Chondrocyte (in vitro differentiated cells): ENCODE measurements at places on chromosomes 11 and 22.

DNA sequence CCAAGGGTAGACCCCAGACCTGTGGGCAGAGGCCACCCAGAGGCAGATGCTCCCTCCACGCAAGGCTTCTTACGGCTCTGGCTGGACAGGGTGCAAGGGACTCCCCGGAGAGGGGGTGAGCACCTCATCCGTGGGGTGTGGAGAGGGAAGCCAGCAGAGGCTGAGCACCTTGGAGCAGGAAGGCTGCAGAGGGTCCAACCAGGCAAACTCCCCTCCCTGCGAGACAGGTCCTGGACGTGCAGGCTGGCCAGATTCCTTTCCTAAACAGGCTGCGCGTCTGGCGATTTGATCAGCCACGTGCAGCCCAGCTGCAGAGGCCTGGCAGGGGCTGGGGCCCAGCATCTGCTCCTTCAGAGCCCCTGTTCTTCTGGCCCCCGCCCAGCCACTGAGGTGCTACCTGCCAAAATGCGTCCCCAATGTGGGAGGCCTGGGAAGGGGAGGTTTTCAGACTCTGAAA, 49.3 kb downstream of the WNT11 start:
- DNase-seq: peak; percentile 77

DNA sequence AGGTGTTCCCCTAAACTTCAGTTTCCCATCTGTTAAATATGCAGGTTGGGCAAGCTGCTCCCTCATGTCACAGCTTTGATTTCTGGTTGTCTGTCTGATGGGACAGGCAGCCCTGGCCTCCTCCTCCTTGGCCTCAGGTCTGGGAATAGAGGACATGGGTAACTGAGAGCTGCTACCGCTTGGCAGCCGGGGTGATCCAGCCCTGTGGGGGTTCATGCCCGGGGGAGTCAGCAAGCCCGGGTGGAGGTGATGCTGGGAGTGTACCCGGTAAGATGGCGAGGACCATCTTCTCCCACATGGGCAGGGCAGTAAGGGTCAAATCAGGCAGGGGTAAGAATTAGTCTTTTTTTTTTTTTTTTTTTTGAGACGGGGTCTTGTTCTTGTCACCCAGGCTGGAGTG, 845.0 kb downstream of the TBC1D22A start:
- peak; percentile 68 for DNase-seq

GRCh38 chr11:46296528-46297448, 19.3 kb downstream of the CREB3L1 start:
- DNase-seq: no peak

GRCh38 chr11:68854273-68854958, 12.7 kb upstream of the CPT1A start:
- DNase-seq: no peak

DNA sequence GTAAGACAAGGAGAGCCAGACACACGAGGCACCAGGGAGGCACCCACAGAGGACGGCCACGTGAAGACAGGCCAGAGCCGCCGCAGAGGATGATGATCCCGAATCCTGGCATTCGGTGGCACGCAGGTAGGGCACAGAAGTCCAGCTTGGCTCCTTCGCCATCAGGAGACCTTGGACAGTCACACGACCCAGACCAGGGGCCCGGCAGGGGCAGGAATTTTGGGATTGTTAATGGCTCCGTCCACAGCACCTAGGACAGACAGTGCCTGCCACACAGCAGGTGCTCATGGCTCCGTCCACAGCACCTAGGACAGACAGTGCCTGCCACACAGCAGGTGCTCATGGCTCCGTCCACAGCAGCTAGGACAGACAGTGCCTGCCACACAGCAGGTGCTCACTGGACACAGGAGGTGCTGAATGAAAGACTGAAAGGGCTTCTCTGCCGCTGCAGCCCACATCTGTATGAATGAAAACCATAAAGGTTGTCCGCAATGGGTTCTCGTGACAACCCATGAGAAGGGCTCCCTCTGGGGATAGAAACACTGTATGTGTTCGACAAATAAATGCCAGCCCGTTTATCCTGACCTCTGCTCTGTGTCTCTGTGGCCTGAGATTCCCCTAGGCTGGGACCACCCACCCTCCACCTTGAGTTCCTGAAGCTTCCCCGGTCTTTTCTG, 341.6 kb downstream of the CTTN start:
- peak; percentile 69 for DNase-seq

DNA sequence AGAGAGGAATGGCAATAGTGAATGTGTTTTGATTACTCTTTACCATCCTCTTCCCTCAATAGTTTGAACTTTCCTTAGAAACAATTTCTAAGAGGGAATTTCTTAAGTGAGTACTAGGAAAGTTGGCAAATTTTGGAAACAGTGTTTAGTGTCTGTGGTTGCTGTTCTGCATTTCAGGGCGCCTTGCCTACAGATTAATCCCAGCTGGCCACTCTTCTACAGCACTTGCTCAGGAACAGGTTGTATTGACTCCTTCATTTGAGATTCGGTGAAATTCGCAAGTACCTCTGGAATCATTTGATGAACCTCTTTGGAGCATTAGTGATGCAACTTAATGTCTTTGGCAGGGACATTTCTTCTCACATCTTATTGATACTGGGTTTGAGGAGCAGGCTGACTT, 28.3 kb downstream of the JAM3 start:
- DNase-seq: no peak

DNA sequence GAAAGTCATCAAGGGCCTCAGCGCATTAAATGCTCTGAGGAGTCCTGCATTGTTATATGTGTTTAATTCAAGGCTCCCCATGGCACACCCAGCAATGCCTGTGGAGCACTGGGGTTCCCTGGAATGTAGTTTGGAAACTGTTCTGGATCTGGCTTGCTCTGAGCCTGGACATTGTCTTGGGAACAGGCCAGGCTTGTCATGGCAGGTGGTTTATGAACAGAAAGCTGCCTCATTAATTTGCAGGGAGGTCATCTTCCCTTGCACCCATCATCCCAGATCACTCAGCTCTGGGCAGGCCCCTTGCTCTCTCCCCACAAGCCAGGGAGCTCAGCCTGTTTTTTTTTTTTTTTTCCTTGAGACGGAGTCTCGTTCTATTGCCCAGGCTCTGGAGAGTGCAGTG, 32.9 kb downstream of the RPS6KA4 start:
- DNase-seq: no peak

GRCh38 chr22:20776624-20777405, 2.9 kb downstream of the SERPIND1 start:
- DNase-seq: no peak

GRCh38 chr22:17368554-17369438, 464 bp upstream of the CECR2 start:
- DNase-seq: no peak

DNA sequence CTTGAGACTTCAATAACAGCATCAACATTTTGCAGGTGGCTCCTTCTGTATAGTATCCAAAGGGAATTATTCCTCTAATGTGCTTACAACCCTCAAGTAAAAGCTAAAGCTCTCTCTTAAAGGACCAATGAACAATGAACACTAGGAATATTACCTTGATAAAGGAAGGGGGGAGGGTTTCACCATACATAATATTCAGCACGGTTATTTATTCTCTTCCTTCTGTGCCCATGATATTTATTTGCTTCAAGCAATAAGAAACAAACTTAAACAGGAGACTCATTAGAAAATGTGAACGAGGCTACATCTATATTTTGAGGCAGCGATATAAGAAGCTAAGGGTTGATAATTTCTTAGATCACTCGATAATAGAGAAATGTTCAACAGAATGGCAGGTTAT, 21.2 kb downstream of the BLID start:
- no peak for DNase-seq

- DNase-seq: no peak
Measured at GRCh38 chr22:28521451-28521850, 158.2 kb downstream of the TTC28 start.

- DNase-seq: no peak
Measured at GRCh38 chr11:128342511-128343134, 244.7 kb downstream of the ETS1 start.

GRCh38 chr11:88886796-88887195, 179.0 kb downstream of the GRM5 start:
- DNase-seq: no peak

GRCh38 chr11:80307676-80308075, 866.8 kb upstream of the TENM4 start:
- DNase-seq: no peak

GRCh38 chr11:44313761-44314489, 4.0 kb upstream of the ALX4 start:
- no peak for DNase-seq

- peak; percentile 77 for DNase-seq
Measured at GRCh38 chr22:37184816-37185541, 3.1 kb downstream of the C1QTNF6 start.

DNA sequence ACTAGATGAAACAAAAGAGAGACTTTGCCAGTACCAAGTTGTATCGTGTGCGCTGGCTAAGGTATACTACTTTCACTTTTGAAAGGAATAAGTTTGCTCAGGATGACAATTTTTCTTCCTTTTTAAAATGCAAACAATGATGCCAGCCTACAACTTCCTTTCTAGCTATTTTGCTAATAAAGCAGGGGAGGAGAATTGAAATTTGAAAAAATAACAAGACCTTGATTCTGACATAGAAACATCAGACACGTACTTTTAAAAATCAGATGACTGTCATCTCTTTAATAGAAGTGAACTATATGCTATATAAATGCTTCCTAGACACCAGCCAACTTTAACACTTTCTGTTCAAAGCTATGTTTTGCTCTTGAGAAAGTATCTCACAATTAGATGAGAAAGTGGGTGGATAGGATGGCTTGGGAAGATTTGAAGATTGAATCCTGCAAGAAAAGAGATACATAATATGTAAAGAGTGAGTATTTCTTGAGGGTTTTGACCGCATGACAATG, 41.7 kb upstream of the BLID start:
- no peak for DNase-seq

DNA sequence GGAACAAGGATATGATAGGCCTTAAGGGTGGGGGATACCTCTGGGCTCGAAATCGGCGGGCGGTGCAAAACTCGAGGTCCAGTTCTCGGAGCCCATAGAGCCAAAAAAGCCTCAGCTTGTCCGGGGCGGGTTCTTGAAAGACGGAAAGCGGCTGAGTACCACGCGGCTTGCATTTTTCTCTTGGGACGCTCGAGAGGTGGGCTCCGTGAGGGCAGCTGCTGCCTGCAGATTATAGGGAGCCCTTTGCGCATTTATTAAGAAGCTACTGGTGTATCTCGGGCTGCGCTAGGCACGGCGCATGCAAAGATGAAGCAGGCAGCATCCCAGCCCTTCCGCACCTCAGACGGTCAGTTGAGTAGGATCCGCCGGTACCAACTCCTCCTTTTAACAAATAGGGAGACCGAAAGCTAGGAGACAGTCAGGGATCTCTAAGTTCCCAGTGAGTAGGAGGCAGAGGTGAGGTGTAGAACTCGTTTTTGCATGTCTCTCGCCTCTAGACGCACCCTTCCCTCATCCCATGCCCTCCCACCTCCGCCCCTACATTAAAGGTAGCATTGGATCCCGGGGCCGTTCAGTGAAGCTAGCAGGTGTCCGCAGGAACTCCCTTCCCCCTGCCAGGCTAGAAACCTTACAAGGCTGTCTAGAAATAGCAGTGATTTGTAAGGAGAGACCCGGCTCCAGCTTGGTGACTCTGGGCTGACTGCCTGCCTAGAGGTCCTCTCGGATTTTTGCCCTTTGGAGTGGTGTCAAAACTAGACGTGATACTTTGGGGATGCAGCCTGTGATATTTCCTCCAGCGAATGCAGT, 768 bp downstream of the LDHA start:
- peak; percentile 67 for DNase-seq

GRCh38 chr22:39325392-39325932, 6.0 kb upstream of the RPL3 start:
- no peak for DNase-seq

GRCh38 chr22:40789131-40789530, 30.0 kb downstream of the SLC25A17 start:
- no peak for DNase-seq

DNA sequence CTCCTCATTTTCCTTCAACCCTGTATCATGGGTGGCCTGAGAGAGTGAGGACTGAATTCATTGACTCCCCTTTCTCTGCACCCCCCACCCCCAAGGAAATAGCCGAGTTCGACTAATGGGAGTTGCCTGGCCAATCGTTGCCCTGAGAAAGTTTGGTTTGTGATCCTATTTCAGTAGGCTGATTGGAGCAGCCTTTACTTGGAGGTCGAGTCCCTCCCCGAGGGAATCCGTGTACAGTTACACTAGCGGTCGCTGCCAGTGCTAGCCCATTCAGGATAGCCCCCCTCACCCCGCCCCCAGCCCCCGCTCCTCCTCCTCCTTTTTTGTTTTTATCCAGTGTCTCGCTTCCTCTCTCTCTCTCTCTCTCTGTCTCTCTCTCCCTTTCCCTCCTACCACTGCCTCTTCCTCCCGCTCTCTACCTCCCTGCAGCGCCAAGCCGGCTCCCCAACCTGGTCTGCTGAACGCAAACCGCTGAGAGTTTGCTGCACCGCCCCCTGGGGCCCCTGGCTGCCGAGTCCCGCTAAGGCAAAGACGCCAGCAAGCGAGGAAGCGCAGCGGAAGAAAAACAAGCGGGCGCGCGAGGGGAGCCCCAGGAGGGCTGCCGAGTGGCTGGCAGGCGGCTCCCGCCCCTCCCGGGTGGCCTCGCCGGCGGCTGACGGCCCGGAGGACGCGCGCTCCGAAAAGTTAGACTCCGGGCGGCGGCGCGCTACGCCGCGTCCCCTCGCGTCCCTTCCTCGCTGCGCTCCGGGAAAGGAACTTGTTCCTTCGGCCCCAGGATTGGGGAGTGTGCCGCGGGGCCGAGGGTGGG, at the start of gene GRAMD1B:
GRAMD1B (plus strand) TSS at position 357 of the 808 bp plus-strand sequence. CDS start 524 bp downstream, outside the sequence.
- DNase-seq: peak; percentile 92

GRCh38 chr11:73412308-73412707, 36.1 kb downstream of the RELT start:
- no peak for DNase-seq

GRCh38 chr11:19912958-19913892, 200.6 kb downstream of the NAV2 start:
- no peak for DNase-seq

DNA sequence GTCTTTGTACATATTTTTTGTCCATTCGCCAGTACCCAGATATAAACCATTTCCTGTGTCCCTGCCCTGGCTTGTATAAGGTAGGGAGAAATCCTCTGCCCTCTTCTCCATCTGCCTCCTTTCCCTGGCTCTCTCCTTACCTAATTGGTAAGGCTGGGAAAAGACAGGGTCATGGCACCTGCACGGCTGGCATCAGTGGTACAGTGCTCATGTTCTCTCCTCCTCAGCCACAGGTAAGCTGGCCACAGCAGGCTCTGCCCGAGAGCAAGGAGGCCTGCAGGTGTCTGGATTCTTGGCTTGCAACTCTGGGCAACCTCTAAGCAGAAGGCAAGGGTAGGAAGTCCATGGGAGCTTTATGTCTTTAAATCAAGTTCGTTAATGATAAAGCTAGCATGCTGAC, 419.9 kb downstream of the BUD13 start:
- no peak for DNase-seq
